ENCODE measurements at places on chromosomes 2 and 18.

- no peak for DNase-seq
Observed at GRCh38 chr2:236872015-236872414, 213.7 kb upstream of the COPS8 start.

- no peak for DNase-seq
Observed at GRCh38 chr18:55778788-55779690, 191.0 kb upstream of the TCF4 start.

DNA sequence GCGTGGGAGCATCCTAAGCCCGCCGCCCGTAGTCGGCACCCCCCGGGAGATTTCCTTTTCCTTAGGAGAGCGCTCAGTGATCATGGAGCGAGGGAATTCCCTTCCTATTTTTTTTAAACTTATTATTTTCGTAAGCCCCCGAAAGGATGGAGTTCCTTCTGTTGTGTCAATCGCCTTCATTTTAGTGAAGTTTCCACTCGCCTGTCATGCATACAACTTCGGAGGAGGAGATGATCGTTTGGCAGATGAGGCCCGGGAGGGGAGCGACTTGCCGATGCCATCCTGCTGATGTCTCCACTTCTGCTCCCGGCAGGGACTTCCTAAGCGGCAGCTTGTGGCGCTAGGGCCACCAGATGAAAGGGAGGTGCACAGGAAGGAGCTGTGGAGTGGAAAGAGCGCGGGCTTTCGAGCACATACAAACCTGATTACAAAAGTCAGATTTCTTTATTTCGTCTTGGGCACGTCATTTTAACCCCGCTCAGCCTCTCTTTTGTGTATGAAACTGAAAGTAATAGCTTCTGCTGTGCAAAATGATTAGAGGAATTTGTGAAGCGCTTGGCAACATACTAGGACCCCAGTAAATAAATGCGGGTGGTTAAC, at the start of gene ADGRF3:
ADGRF3 (minus strand) TSS at position 336 of the 600 bp plus-strand sequence. CDS start 555 bp downstream, outside the sequence.
- peak; percentile 54 for DNase-seq

- DNase-seq, result no peak
Observed at GRCh38 chr18:79493211-79493800, 97.6 kb downstream of the NFATC1 start.

GRCh38 chr2:120993661-120994060, 258.0 kb downstream of the GLI2 start:
- DNase-seq, result no peak

DNA sequence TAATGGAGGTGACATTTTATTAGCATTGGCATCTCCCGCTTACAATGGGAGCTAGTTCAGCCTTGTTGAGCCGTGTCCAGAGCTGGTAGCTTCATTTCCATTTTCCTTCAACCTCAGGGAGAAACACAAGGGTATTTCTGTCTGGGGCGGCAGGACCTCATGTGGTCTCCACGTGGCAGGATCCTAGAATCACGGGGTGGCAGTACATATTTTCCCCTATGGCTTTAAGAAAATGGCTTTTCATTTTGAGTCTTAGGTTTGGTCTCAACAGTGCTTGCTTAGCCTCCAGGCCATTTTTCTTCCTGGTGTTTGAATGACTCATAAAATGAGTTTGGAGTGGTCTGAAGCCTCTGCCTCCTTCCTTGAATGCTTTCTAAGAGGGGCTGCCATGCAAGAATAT, 20.3 kb downstream of the CABLES1 start:
- DNase-seq, result no peak

DNA sequence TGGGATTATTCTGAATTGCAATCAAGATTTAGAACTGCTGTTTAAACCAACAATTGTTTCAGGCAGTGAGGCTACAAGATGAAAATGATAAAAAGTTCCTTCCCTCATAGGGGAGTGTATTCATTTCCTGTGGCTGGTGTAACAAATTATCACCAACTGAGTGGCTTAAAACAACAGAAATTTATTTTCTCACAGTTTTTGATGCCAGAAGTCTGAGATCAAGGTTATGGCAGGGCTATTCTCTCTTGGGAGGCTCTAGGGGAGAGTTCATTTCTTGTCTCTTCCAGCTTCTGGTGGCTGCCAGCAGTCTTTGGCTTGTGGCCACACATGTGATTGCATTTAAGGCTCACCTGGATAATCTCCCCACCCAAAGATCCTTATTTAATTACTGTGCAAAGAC, 290.5 kb upstream of the ZSWIM2 start:
- DNase-seq, result no peak

All from ACHN (cell line).